ENCODE measurements at places on chromosomes 11 and 22. TPM values are rescaled to one million over a fixed set of nuclear protein-coding genes. Genes with fewer than 3 reads are reported as not detected.
A peak's percentile ranks its signal among the peaks of the same experiment; 100 is the strongest.

Gene CD3E
- total RNA-seq, result 4.1 TPM

GRCh38 chr11:121295246-121296029 is 2.9 kb downstream of the SC5D start:
- DNase-seq, result no peak

DNA sequence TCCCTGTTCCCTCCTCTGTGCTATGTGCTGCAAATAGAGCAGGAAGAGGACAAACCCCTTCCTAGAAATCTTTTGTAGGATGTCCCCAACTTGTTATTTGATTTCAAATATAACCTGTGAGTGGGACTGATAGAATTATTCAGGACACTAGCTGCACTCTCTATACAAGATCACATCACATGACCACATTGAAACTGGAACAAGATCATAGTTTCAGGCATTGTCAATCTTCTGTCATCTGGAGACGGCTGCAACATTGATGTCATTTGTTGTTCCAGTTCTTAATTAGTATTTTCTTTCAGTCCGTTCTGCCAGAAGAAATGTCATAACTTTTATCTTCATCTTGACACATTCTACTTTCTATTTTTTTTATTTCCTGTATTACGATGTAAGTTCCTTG is 89.3 kb downstream of the GRIA4 start:
- no peak for DNase-seq

GRCh38 chr11:130718120-130718519 is 198.2 kb downstream of the SNX19 start:
- no peak for DNase-seq

- no peak for DNase-seq
These were observed 184.2 kb downstream of the SBF2 start for GRCh38 chr11:10109806-10110205.

GRCh38 chr11:121566279-121567168 is 113.8 kb upstream of the SORL1-AS1 start:
- DNase-seq, result no peak

DNA sequence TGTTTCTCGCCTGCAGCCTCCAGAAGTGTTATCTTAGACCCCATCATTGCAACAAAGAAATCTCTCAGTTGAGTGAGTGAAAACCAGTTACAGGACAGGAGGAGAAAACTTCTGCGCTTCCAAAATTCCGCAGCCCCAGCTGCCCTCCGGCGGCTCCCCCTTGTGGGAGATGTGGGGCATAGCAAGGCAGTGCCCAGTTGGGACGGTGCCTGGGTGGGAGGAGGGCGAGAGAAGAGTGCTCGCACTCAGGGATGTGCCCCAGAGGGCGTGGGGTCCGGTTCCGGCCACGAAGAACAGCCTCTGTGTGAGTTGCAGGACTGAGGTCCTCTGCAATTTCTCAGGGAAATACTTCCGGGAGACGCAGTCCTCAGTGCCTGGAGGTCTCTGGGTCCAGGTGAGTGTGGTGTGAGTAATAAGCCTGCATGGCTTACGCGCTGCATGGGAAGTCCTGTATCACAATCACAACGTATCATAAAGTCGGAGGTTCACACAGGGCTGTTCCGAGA is 87.0 kb upstream of the BLID start:
- DNase-seq, result peak; percentile 40

- no peak for DNase-seq
These were observed 67.0 kb upstream of the IGLL5 start for GRCh38 chr22:22820626-22821025.

Gene NXPE2
- 0.19 TPM for total RNA-seq

DNA sequence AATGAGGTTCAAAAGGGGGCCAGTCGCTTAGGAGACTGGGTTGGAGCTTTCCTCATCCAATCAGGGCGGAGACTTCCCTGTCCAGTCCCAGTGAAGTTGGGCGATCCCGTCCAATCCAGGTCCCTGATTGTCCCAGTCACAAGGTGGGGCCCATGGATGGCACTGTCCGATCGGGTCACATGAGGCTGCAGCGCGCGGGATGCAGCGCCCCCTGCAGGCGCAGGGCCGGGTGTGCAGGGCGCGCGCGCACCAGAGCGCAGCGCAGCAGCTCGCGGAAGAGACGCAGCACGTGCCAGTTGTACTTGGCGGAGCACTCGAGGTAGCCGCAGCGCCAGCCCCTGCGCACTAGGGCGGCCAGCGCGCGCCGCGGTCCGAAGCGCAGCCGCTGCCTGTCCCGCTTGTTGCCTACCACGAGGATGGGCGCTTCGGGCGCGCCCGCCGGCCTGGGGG is 2.3 kb downstream of the RASL10A start:
- no peak for DNase-seq

DNA sequence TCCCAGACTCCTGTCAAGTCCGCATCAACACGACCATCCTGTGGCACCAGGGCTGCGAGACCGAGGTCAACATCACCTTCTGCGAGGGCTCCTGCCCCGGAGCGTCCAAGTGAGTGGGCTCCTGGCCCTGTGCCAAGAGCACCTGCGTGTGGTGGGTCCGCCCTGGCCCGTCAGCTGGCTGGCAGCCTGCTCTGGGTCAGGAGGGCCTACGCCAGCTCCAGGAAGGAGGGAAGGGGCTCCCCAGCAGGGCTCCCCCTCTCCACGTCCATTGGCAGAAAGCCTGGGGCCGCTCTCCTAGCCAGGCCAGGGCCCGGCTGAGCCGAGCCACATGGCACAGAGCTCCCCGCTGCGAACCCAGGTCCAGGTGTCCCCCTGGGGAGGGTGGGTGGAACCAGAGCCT is 37.8 kb downstream of the MUC5B start:
- no peak for DNase-seq

DNA sequence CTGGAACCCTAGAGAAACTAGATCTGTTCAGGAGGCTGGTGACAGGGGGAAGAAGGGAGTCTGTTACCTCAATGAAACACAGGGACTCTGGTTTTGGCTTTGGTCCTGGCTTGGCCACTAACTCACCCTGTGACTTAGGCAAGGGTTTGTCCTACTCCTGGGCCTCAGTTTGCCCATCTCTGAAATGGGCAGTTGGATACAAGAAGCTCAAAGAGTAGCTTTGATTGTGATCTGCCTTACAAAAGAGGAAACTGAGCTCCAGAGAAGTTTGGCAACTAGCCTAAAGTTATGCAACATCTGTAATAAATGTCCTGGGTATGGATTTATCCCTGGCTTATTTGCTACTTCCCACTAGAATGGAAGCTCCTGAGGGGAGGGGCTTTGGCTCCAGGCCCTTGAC is 24.0 kb upstream of the LMO1 start:
- DNase-seq, result no peak

DNA sequence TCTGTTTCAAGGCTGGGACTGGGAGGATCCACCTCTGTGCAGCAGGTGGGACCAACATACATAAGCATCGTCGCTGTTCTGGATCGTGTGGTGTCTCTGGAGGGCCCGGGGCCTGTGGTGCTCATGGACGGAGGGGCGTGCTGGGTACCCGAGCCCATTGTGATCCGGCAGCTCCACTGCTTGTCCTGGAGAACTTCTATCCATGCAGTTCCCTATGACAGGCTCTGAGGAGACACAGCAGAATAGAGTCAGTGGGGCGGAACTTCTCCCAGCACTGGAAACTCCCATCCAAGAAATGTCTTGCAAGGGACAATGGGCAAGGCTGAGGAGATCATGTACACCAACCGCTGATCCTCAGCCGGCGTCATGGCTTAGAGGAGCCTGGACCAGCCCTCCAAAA is 11.6 kb upstream of the APOA1 start:
- no peak for DNase-seq

- no peak for DNase-seq
These were observed 353.1 kb downstream of the METTL15 start for GRCh38 chr11:28461338-28461737.

GRCh38 chr11:27600656-27601055 is 94.1 kb upstream of the LIN7C start:
- no peak for DNase-seq

- no peak for DNase-seq
These were observed 83.8 kb upstream of the KCNQ1OT1 start for GRCh38 chr11:2783536-2784082.

DNA sequence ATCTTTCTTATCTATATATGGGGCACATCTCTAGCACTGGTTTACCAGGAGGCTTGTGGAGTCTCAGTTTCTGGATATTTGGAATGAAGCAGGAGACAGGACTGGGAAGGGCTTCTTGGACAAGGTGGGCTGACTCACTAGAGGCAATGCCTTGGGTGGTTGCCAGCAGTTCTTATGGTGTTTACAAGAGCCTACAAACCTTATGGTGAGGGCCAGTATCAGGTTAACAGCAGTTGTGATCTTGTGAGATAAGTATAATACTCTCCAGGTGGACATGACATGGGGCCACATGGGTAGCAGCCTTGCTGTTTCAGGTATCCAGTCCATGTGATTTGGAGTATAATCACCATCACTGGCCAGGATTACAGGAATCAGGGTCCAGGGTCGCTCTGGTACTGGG is 10.2 kb downstream of the FUT4 start:
- no peak for DNase-seq

DNA sequence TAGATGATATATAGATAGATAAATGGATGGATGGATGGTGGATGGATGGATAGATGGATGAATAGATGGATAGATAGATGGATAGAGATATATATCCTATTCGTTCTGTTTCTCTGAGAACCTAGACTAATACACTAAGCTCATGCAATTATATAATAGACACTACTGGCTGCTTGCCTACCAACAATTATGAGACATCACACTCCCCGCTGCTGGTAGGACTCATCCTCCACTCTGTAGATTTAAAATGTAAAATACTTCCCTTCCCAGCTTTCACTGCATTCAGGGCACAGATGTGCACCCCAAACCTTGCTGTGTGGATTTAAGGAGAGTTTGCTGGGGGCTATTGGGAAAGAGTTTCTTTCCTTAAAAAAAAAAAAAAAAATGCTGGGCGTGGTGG is 28.3 kb upstream of the RCN1 start:
- no peak for DNase-seq

Gene TUB
- 15.1 TPM for total RNA-seq

DNA sequence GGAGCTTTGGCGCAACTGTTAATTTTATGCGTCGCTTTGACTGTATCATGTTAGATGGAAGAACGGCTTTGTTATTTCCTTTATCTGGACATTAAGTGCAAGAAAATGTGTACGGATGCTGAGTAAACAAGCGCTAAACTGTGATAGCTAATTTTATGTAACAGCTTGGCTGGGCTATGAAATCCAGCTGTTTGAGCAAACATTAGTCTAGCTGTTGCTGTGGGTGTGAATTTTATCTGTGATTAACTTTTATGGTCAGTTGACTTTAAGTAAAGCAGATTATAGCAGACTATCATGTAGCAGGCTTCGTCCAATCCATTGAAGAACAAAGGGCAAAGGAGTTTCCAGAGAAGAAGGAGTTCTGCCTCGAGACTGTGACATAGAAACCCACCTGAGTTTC is 14.0 kb downstream of the OR8A1 start:
- no peak for DNase-seq

Gene MS4A3
- not detected for total RNA-seq

DNA sequence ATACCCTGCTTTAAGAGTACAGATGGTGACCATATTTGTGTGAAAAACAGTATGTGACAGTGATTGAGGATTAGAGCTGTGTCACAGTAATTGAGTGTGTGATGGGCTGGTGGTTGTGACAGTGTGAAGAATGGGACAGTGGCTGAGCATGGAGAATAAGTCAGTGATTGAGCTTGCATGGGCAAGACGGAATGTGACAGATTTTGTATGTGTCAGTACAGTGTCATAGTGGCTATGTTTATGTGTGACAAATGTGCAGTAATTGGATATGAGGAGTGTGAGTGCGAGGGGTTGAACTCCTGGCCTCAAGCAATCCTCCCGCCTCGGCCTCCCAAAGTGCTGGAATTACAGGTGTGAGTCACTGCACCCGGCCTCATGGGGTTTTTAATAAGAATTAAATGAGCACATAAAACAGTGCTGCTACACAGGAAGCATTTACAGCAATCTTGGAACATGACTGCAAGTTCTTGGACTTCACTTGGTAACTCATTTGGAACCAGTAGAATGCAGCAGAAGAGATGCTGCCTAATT is 583 bp upstream of the RRAS2 start:
- no peak for DNase-seq

Gene NRXN2
- total RNA-seq, result 4.6 TPM

- DNase-seq, result no peak
These were observed 147.4 kb upstream of the ZC3H12C start for GRCh38 chr11:109945626-109946321.

GRCh38 chr11:117725048-117725734 is 71.8 kb downstream of the DSCAML1 start:
- no peak for DNase-seq

DNA sequence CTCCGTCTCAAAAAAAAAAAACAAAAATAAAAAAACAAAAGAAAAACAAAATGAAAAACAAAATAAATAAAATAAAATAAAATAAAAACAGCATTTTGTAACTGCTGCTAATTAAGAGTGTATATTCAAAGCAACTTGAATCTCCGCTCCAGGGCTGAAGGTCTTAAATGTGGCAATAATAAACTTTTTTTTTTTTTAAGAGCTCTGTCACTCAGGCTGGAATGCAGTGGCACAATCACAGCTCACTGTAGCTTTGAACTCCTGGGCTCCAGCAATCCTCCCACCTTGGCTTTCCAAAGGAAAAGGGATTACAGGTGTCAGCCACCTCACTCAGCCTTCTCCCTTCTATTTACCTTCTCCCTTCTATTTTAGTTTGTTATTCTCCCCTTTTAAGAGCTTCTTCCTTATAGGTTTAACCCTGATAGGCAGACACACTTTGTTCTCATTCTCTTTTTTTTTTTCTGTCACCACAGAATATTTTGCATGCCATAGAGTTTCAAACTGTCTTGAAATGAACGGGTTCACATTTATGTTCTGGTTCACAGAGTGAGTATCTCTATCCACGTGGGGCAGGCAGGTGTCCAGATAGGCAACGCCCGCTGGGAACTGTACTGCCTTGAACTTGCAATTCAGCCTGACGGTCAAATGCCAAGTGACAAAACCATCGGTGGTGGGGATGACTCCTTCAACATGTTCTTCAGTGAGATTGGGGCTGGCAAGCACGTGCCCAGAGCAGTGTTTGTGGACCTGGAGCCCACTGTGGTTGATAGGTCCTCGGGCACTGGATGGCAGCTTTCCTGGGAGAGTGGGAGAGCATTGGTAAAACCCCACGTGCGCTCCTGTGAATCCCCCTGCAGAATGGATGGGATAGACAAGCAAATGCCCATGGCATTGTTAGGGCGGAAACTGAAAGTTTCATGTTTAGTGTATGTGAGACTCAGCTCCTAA is 19.4 kb downstream of the LRRC74B start:
- DNase-seq, result peak; percentile 16

DNA sequence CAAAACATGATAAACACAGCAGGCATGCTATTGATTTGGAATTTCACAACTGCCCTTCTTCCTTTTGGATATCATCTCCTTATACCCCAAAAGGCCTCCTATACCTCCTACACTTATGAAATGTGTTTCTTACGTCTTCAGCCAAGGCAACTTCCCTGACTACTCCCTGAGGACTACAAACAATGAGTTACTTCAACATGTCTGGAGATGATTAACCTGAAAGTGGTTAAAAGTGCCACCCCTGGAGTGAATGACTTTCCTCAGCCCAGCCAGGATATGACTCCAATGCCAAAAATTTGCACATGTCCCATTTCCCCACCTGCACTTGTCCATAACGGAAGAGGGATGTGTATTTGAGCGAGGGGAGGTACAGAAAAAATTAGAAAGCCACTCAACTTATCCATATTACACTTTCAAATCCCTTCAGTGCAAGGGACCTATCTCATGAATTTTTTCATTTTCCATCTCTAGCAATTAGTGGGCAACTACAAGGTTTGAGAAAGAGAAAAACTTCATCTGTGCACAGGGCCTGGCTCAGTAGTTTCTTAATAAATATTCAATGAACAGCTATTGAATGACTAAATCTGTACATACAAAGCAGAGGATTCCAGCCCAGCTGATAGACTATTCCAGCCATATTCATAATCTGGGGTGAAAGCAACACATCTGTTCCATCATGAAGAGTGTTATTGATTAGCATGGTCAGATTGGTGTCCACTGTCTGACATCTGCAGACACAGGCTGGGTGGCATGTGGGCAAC is 36.8 kb downstream of the KIRREL3 start:
- no peak for DNase-seq

Measured in omental fat pad (tissue), 4 donors.